ENCODE measurements at places on chromosomes 3 and 15.

DNA sequence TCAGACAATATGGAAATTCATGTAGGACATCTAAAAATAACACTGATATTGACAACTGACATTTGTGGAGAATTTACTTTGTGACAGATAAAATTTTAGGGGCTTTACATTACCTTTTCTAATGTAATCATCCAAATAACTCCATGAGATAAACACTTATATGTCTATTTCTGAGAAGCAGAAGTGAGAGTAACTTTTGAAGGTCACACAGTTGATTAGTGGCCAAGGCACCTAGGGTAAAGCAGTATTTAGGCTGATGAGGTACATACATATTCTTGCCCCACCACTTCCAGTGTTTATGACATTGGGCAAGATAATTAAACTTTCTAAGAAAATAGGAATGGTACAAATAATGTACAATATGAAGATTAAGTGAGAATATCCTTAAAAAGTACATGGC is 248.4 kb downstream of the CPNE4 start:
- DNase-seq, result no peak

DNA sequence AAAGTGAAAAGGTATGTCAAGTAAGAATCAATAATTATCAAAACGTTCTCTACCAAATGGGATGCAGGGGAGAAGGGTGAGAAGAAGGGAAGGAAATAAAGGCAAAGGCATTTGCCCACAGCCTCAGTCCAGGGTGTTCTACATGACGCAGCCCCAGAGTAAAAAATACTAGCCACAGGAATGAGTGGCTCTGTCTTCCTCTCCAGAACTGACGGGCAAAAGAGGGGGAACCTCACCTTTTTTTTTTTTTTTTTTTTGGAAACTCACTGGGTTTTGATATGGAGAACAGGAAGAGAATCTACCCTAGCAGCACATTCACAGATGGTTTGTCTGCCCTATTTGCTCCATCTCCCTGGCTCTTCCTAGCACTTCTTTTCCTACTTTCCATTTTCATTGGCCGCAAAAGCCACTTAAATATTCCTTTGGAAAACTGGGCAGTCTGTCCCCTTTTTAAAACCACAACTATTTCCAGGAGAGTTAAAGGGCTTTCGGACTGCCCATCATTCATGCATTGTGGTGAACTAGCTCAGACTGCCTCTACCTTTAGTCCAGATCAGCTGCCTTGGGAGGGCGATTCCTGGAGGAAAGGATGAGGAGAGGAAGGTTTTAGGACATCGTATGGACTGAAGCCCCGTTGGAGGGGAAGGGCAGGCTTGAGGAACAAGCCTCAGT is 28.2 kb downstream of the B3GNT5 start:
- DNase-seq, result no peak

DNA sequence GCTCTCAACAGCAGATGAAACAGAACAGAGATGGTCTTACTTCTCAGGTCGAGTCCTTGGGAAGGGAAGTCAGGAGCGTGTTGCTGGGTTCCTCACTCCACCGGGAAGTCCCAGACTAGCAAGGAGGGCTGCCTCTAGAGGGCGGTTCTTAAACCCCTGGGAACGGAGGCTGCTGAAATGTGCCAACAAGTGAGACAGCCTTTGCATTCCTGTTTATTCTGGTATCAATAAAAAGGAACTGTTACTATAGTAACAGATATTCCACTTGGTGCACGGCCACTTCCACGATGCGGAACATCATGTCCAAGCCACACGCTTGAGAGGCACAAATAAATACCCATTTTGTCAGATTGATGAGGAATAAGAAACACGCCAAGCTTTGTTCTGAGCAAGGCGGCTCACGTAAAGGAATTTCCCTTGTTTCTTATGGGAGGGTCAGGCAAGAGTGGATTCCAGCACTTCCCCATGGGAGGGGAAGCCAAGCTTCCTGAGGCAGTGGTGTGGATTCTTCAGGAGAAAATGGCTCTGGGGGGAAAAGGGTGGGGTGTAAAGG is at the start of gene FAM107A:
TSS of gene FAM107A (minus strand) at position 123 of the 553 bp plus-strand sequence. CDS start 7,531 bp downstream, outside the sequence.
- DNase-seq, result no peak

DNA sequence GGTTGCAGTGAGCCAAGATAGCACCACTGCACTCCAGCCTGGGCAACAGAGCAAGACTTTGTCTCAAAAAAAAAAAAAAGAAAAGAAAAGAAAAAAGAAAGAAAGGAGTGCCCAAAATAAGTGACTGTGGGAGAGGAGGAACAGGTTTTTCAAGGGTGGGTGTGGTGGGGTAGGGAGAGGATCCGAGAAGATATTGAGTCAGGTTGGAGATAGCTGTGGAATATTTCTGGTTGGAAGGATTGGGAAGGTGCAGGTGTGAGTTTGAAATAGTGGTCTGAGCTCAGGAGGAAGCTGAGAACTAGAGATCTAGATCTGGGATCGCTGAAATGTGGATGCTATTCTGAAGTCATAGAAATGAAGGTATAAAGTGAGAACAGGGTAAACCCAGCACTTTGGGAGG is 7.8 kb downstream of the SCAMP2 start:
- DNase-seq, result no peak

GRCh38 chr3:28218071-28218916 is 23.1 kb upstream of the CMC1 start:
- no peak for DNase-seq

GRCh38 chr3:60307562-60308199 is 943.6 kb downstream of the FHIT start:
- DNase-seq, result no peak

GRCh38 chr3:33537133-33537532 is 96.9 kb upstream of the UBP1 start:
- no peak for DNase-seq

- no peak for DNase-seq
These were observed 24.0 kb upstream of the SLC6A6 start for GRCh38 chr3:14378415-14378814.

DNA sequence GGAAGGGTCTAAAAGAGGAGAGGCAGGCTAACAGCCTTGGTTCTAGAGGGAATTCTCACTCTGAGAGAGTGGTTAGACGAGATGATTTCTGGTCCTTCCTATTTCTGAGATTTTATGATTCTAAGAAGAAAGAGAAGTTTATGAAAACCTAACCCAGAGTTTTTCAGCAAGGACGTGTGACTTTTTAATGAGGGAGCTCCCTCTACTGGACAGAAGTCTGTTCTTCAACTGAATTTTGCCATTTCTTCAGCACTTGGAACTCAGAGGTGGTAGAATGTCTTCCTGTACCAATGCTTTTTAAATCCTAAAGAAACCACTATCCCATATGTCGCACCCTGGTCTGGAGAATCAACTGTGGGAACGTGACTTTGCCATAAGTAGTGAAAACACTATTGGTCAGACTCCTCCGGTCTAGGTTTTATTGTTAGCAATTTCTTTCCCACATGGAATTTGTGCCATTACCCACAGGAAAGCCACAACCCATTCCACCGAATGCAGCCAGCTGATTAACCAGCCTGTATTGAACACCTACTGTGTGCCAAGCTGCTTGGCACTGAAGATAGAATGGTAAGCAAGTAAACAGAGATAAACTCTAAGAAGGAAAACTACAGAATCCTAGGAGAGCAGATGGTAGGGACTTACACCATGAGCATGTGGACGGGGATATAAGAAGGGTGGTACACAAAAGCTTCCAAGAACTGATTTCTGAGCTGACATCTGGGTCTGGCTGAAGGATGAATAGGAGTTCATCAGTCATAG is 199.5 kb upstream of the LMCD1 start:
- DNase-seq, result no peak

DNA sequence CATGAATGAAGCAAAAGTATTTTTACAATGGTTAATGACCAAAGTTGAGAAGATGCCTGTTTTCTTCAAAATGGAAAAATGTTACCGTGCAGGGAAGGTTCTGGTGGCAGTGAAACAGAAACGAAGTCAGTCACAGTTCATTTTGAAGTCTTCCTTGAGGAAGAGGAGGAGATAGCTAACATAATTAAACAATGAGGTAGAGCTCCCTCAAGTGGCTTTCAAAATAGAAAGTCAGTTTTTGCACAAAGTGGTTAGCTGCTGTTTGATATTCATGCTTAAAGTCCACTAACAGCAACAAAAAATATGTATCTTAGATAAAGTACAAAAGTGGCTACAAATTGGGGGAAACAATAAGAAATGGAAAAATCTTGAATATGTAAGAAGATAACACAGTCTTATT is 87.3 kb downstream of the TFG start:
- DNase-seq, result no peak

DNA sequence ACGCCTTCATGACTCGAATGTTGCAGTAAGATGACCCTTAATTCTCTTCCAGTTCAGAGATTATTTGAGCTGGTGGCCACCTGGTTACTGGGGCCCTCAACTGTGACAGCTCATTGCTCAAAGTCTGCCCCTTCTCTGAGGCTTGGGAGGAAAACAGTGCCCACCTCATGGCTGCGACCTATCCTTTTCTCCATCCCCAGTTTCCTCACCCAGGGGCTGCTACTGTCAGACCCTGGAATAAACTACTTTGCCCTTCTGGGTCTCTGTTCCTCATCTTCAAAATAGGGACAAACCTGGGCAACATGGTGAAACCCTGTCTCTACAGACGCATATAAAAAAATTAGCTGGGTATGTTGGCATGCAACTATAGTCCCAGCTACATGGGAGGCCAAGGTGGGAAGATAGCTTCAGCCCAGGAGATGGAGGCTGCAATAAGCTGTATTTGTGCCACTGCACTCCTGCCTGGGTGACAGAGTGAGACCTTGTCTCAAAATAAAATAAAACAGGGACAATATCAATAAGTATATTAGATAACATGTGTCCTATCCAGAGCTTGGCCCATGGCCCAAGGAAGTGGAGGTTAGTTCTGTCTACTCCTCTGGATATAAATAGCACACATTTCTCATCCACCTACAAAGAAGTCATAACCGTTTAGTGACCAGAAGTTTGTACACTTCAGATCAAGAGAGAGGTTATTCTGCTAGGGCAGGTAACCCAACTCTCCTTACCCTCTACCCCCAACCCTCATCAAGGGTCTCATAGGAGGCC is 2.2 kb upstream of the RASL12 start:
- no peak for DNase-seq

DNA sequence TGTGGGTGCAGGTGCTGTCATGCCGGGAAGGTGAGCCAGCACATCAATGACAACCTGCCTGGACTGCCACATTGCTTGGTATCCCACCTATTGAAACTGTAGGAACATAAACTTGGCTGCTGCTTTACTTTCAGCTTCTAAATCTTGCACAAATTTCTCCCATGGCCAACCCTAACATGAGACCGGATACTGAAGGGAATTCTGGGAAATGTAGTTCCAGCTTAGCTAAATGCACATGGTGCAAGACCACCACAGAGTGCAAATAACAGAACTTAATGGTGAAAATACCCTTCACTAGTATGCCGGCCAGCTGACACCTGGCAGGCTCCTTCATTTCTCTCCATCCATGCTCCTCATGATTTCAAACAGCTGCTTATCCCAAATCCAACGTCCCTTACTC is 247.4 kb downstream of the ARRDC4 start:
- DNase-seq, result no peak

GRCh38 chr15:60580650-60581376 is 101.9 kb upstream of the ICE2 start:
- no peak for DNase-seq

GRCh38 chr15:25481208-25481859 is 42.5 kb upstream of the UBE3A start:
- DNase-seq, result no peak
